Cortex of kidney (tissue), 1 donor: ENCODE measurements at places on chromosomes 5 and 9.

DNA sequence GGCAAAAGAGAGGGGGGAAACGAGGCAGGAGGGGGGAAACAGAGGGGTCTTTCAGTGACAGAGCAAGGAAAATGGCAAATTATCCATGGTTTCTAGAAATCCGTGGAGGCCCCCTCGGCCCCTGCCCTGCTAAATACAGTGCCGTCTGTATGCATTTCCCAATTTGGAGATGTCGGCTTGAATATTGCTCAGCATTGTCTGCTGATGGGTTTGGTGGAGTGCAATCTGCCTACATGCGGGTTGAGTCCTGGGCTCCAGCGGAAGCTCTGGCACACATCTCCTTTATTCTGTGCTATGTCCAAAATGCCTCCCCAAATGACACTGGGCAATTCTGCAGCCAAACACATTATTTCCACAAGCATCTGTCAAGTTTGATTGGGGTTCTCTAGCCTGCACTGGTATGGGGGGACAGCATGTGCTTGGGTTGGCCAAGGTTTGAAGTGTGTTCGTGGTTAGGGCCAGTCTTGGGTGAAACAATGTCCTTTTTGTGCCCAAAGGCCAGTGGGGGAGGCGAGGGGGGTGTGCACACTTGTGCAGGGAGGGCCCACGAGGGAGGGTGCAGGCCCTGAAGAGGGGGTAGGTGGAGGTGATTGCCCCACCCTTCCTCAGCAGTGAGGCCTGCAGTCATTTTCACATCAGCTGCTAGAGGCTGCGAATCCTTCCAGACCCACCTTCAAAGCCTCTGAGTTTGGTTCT lies 6.2 kb upstream of the NEUROG1 start:
- DNase-seq, result no peak

GRCh38 chr5:52759331-52759730 lies 28.4 kb upstream of the ITGA1 start:
- no peak for DNase-seq

GRCh38 chr5:72265032-72265877 lies 54.8 kb downstream of the MRPS27 start:
- no peak for DNase-seq

GRCh38 chr5:173296737-173297676 lies 31.2 kb downstream of the STC2 start:
- no peak for DNase-seq
